ENCODE measurements at places on chromosomes 11 and 22.
A peak's percentile ranks its signal among the peaks of the same experiment; 100 is the strongest.

- DNase-seq = no peak
Measured at GRCh38 chr22:29292379-29292778, 14.1 kb upstream of the GAS2L1 start.

DNA sequence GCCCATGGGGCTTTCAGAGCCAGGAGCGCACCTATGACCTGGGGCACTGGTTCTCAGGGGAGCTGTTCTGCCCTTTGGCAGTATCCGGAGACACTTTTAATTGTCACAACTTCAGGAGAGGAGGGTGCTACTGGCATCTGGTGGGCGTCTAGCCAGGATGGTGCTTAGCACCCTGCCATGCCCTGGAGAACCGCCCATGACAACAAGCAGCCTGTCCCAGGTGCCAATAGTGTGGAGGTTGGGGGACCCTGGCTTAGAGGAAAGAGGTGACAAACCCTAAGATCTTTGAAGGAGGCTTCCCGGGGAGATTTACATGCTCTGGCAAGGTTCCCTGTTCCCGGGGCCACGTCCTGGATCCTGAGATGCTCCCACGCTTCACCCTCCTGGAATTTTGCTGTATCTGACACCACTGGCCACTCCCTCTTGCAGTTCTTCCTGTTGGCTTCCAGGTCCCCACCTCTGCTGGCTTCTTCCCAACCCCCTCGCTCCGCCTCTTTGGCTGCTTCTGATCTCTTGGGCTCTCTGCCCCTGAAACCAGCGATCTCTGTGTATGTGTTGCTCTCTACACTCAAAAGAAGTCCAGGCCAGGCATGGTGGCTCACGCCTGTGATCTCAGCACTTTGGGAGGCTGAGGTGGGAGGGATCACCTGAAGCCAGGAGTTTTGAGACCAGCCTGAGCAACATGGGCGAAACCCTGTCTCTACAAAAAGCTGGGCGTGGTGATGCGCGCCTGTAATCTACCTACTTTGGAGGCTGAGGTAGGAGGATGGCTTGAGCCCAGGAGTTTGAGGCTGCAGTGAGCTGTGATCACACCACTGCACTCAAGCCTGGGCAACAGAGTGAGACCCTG is 31.1 kb downstream of the FADS3 start:
- DNase-seq = no peak

- no peak for DNase-seq
Measured at GRCh38 chr11:1673446-1674172, 23.4 kb upstream of the KRTAP5-6 start.

DNA sequence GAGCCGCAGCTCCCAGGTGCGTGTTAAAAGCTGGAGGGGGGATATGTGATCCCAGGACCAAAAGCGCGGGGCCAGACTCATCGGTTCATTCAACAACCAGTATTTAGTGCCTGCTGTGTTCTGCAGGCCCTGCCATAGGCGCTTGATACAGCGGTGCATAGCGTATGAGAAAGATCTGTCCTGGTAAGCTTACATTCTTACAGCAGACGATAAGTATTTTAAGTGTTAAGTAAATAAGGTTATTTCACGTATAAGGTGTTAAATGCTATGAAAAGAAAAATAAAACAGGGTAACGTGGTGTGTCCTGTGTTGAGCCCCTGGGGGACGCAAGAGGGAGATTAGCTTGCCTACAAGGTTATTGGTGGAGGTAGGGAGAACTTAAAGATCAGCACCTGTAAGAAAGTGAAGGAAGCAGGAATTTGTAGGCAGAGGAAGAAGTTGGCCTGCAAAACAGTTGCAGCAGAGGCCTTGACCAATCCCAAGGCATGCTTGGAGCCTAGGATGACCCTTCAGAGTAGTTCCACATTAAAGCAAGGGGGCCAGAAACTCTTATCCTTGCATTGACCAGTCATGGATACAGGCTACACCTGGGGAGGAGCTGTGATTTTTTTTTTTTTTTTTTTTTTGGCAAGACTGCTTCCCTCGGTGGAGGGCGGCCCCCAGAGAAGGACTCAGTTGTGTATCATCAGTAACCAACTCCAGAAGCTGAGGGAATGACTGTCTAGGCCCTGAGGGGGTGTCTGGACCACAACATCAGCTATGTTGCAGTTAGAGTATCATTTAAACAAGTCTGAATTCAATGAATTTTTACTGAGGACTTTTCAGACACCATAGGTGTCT is 487 bp upstream of the LIPT2 start:
- DNase-seq = no peak

DNA sequence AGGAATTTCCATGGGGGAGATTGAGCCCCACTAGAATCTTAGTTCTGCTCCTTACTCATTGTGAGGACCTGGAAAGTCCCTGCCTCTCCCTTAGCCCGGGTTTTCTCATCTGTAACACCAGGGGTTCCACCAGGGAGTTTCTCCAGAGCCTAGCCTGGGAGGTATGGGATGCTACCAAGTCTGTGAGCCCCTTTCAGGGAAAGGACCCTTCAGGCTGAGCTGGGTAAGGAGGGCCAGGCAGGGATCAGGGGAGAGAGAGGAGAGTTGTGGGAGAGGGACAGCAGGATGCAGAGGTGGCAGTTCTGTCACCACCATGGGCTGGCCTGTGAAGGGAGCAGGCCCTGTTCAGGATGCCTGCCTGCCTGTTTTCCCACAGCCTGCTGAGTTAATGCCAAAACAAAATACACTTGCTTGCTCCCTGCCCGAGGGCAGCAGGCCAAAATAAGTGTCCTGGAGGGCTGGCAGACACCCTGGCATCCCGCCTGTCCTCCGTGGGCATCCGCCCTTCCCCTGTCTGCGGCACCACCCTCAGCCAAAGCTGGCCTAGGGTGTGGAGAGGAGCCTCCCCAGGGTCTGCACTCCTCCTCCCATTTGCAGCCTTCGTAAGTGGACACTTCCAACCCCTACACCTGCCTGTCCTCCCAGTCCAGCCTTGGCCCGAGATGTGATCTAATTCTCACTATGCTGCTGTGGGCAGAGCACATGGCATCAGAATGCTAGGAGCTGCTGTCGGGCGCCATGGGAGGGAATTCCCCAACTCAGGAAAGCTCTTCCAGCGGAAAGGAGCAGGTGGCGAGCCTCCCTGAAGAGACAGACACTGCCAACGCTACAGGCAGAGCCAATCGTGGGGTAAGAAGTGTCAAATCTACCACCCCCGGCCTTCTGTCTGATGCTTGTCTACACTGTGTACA is 5.9 kb upstream of the FCHSD2 start:
- DNase-seq = no peak

- DNase-seq = no peak
Measured at GRCh38 chr11:112211536-112211935, 14.7 kb upstream of the PTS start.

GRCh38 chr22:41915035-41915785 is at the start of gene SHISA8:
Gene SHISA8 (minus strand): TSS chr22:41915074. CDS start chr22:41914667, 407 bp downstream.
- no peak for DNase-seq

DNA sequence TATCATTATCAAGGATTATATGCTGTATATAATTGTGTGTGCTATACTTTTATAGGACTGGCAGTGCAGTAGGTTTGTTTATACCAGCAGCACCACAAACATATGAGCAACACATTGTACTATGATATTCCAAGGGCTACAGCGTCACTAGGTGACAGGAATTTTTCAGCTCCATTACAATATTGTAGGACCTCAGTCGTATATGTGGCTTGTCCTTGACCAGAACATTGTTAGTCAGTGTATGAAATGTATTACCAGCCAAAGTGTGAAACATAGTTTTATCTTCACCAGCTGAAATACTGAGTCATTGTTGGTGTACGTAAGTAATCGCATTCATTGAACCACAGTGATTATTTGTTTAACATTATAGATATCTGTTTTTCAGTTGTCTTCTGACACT is 20.4 kb downstream of the JHY start:
- DNase-seq = no peak

GRCh38 chr11:100833276-100833675 is 146.2 kb downstream of the ARHGAP42 start:
- no peak for DNase-seq

- DNase-seq = no peak
Measured at GRCh38 chr11:1880746-1881441, 10.8 kb downstream of the PRR33 start.

DNA sequence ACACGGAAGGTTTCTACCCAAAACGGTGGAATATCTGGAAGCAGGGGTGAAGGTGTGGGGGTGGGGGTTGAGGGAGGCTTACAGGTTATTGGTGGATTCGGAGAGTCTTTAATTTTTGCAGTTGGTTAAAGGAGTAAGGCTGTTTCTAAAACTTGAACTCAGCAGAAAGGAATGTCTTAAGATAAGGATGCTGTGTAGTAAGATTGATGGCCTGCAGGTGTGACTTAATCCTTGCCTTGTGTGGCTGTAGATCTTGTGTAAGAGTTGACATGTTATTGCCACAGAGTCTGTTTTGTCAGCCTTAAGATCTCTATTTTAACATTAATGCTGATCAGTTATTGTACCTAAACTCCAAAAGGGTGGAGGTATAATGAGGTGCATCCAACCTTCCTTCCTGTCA is 16.4 kb upstream of the OR6M1 start:
- no peak for DNase-seq

- DNase-seq = no peak
Measured at GRCh38 chr11:1123970-1124369, 33.8 kb upstream of the MUC5AC start.

DNA sequence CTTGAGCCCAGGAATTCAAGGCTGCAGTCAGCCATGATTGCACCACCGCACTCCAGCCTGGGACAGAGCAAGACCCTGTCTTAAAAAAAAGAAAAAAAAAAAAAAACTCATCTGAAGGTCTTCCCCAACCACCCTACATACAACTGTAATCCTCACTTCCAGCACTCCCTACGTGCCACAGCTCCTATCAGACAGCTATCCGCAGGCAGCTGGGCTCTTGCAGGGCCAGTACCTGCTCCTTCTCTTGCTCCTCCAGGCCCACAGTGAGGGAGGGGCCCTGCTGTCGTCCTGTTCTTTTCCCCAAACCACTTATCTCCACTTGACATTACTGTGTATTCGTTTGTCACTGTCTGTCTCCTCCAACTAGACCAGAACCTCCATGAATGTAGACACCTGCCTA is 156.1 kb upstream of the NECTIN1 start:
- DNase-seq = peak; percentile 59

- DNase-seq = no peak
Measured at GRCh38 chr22:37906364-37907008, 389 bp downstream of the MICALL1 start.

GRCh38 chr11:33500861-33501479 is 199.7 kb downstream of the C11orf91 start:
- DNase-seq = no peak

GRCh38 chr11:4539603-4540219 is 5.3 kb upstream of the OR52M1 start:
- DNase-seq = no peak

DNA sequence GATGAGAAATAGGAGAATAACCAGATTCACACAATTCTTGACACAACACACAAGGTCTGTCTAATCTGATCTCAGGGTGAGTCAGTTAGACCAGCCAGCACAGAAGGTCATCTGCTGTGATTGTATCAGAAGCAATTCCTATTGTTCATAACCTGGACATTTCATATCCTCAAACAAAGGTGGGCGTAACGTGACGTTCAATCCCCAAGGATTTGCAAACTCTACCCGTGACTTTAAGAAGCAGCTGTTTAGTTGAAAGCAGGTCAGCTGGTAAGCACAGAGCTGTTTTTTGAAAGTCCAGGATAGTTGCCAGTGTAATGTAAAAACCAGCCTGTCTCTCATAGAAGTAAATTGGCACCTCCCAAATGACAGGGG is 385.1 kb downstream of the DCDC1 start:
- DNase-seq = no peak

- no peak for DNase-seq
Measured at GRCh38 chr22:43893266-43893665, 1.5 kb upstream of the PNPLA5 start.

GRCh38 chr11:134464981-134465730 is 53.1 kb upstream of the B3GAT1 start:
- DNase-seq = no peak

- DNase-seq = no peak
Measured at GRCh38 chr11:13091804-13092203, 82.7 kb downstream of the RASSF10 start.

DNA sequence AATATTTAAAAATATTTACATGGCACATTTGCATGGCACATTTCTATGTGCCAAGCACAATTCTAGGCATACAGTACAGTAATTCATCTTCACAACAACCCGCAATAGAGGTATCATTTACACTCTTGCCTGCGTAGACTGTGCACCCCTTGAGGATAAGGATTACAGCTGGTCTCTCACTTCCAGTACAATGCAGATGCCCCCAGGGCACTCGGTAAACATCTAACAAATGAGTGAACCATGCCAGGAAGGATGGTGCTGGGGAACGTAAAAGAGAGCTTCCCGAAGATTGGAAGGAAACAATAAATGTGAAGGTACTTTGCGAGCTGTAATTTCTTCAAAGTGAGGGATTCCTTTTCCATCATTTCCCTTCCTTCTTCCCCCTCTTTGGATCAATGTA is 1.3 kb downstream of the PRPF19 start:
- DNase-seq = no peak

DNA sequence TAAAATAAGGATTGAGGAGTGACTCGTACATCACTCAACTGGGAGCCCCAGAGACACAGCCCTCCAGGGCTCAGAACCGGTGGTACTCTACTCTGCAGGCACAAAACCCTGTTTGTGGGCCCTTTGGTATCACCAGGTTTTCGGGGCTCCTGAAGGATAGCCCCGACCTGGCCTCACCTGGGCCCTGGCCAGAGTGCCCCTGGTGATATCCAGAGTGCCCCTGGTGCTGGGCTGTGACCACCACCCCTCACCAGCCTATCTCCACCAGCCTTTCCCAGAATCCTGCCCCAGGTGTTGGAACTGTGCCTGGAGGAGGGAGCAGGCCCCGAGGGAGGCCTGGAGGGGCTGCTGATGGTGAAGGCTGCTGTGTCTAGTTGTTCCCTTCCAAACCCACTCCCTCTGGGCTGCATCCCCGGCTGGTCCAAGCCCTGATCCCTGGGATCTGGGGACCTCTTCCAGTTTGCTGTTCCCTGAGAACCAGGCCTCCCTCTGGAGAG is 2.2 kb upstream of the GGT5 start:
- DNase-seq = no peak

GRCh38 chr11:78208257-78209165 is 19.8 kb downstream of the USP35 start:
- no peak for DNase-seq

DNA sequence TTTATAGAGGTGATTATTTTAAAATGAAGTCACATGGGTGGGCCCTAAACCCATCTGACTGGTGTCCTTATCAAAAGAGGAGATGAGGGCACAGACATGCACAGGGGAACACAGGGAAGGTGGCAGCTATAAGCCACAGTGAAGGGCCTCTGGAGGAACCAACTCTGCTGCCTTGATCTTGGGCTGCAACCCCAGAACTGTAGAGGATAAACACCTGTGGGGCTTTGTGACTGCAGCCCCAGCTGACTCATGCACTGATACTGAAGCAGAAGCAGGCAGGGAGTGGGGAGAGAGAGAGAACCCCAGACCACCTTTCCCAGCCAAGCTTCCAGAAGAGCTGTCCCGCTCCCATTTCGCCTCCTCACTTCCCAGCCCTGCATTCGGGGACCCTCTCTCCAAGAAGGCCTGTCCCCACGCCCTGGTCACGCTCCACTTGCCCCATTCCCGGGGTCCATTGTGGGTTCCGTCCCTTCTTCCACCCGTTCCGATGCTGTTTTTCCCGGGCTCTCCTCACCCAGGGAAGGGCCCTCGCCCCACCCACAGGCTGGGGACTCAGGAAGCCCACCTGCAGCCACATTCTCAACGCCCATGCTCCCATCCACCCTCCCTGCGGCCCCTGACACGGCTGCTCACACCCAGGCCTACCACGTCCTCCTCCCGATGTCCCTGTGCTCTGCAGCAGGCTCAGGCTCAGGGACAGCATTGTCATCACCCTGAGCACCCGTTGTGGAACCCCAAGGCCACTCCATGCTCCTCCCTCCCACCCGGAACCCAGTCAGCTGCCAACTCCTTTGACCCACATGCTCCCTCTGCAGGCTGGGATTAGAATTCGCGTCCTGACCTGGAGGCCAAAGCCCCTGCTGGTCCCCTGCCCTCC is 90.8 kb upstream of the SHANK2 start:
- DNase-seq = no peak

Data from NCI-H187 (cell line).